LHCN-M2 (cell line): ENCODE measurements at places on chromosomes 4 and X.

- DNase-seq, result no peak
These were observed 1081.1 kb upstream of the PABPC4L start for GRCh38 chr4:135282676-135283075.

DNA sequence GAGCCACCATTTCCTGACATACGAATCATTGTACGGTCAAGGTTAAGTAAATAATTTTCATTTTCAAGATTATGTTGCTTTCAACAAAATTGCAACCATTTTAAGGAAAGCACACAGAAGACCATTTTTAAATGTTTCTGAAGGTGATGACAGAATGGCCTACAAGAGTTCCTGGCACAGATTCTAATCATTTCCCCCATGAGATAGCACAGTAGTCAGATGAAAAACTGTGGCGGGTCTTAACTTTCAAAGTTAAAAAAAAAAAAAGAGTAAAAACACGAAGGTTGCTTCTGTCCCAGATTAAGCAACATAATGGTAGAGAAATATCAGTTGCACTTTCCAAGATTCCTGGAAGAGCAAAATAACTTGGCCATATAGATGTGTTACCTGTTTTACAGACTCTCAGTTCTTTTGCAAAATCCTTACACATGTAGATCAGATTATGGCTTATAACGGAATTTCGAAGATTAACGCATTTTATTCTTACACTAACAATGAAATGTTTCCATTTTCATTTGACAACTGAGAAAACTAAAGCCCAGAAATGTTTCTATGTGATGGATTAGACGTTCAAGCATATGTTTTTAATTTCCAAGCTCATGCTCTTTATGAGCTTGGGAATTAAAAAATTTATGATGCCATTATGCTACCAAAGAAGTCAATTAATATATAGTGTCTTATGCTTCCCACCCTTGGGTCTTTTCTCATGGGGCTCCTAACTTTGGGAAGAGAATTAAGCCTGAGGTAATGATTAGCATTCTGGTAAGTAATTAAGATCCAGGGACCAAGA, 335.1 kb upstream of the CLNK start:
- no peak for DNase-seq

GRCh38 chr4:139643042-139643895, 22.4 kb upstream of the MGST2 start:
- no peak for DNase-seq

GRCh38 chr4:70706516-70706915, 15.2 kb upstream of the RUFY3 start:
- no peak for DNase-seq

- DNase-seq, result peak; percentile 91
These were observed 2.3 kb downstream of the JADE1 start for GRCh38 chr4:128811571-128812441.

- no peak for DNase-seq
These were observed 111.5 kb upstream of the UGT8 start for GRCh38 chr4:114487101-114487500.

- DNase-seq, result no peak
These were observed 417.7 kb downstream of the AR start for GRCh38 chrX:67961516-67961915.

DNA sequence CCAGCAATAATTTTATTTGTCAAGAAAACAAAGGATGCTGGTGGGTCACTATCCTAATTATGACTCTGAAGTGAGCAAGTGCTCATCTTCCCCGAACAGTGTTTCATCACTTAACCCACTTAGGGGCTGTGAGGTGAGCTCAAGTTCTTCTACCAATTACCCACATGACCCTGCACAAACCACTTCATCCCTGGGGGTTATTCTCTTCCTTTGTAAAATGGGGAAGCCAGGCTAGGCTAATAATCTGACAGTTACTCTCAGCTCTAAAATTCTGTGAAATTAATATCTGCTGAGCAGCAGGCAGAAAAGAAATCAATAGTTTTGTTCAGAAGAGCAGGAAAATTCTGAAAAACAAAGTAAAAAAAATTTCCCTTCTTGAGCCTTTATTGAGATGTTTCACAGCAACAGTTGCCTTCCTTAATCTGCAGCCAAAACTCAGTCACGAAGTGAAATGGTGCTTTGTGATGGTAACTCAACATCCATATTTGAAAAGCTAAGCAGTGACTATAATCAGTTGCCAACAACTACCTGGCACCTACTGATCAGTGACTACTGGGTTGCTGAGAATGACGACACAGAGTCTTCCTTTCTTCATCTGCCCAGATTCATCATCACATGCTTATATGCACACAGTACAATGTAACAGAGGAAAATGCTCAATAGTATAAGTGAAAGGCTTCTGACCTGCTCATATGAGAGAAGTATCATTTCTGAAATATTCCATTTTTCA, 24.1 kb downstream of the ATP8A1 start:
- no peak for DNase-seq

GRCh38 chrX:139026811-139027210, 315.3 kb upstream of the FGF13 start:
- no peak for DNase-seq

GRCh38 chrX:110394651-110395050, 36.0 kb downstream of the RTL9 start:
- peak; percentile 87 for DNase-seq

- DNase-seq, result no peak
These were observed 2.1 kb downstream of the PPP3CA start for GRCh38 chr4:101345271-101345595.

- DNase-seq, result peak; percentile 7
These were observed 282.5 kb upstream of the FAT1 start for GRCh38 chr4:187006189-187006618.

DNA sequence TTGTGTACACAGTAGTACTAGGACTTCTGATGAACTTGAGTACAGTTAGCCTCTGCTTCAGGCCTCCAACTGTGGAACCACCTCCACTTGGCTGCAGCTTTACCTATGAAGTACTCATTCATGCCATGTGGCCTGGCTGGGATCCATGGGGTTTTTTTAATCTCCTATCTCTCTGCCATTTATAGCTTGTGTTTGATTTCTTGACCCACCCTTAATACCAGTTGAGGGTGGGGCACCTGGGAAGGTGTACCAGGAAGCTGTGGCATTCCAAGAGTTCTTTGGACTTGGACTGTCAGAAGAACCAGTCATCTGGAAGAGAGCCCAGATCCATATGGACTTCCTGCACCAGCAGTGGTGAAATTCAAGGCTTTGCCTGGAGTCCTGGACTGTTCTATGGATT, 230.1 kb downstream of the SHROOM3 start:
- DNase-seq, result no peak

DNA sequence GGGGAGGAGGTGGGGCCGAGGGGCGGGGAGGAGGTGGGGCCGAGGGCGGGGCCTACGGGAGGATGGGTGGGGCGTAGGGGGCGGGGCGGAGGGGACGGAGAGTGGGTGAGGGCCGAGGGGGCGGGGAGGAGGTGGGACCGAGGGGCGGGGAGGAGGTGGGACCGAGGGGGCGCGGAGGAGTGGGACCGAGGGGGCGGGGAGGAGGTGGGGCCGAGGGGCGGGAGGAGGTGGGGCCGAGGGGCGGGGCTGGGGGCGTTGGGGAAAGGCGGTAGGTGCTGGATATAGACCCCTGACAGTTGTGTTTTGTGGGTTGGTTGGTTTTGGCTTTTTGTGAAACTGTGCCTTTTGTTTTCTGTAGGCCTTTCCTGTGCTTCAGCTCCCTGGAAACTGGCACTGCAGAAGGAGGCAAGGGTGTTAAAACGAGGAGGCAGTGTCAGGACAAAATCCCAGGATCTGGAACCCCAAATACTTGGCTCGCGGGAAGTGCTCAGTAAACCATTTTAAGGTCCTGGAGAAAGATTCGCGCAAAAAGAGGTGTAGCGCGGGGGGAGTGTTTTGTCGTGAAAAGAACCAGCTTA, 580 bp upstream of the MMGT1 start:
- DNase-seq, result peak; percentile 42

DNA sequence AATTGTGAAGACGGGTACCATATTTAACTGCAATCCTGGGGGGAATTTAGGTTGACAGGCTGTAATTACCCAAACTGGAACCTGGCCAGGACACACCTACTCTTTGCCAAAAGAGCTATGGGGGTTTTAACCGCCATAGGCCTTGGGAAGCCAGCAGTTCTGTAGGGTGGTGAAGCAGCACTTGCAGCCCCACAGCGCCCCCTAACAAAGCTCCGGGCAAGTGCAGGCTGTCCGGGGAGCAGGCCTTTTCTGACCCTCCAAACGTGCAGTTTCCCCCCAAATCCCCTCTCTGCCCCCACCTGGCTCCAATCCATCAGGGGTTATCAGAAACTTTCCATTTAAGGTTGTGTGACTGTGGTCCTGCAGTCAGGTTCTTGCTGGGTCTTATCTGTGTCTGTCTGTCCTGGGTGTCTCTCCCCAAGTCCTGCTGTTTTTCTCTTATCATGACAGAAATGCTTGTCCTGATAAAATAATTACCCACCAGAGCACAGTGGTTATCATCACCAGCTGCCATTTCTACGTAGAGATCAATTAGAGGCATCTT, 350.9 kb downstream of the MID1IP1 start:
- no peak for DNase-seq

DNA sequence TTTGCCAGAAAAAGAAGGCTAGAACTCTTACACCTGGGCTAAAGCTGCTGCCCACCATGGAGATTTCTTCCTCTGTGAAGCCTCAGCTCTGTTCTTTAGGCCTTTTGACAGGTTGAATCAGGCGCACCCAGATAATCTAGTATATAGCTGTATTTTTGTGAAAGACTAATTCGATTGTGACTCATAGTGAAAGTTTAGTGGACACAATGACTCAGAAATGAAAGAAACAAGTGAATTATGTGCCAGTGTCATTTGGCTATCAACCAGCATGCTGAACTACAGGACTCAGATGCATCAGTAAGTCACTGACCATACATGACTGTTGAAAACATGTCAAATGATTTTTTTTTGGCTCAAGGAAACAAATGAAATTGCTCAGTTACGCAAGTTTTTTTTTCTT, 425.4 kb downstream of the SLITRK2 start:
- DNase-seq, result no peak

DNA sequence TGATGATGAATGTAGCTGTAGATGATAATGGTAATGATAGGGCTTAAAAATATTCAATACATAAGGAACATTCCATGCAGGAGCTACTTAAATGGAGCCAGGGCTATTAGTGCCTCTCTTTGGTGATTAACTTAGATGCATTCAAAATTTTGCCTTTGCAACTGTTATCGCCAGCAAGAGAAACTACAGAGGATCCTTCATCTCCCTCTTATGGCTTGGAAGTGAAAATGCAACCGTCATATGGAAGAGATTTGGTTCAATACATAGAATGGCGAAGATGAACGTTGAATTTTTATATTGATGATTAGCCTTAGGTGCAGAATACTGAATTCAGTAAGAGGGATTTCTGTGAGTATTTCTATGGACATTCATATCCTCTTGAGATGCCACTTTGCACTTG, 134.5 kb upstream of the NLGN4X start:
- no peak for DNase-seq

DNA sequence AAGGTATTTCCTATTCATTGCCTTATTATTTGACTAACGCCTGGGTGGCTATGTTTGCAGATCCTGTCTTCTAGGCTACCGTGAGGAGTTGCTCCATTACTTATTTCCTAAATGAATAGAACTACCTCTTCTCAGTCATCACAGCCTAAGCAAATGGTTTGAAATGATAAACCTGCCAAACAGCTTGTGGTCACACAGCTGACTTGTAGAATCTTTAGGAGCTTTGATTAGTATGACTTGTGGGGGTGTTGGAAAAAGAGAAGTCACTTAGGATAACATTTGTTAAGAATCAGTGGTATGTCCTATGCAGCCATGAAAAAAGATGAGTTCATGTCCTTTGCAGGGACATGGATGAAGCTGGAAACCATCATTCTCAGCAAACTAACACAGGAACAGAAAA, 169.3 kb downstream of the PPARGC1A start:
- DNase-seq, result peak; percentile 8

DNA sequence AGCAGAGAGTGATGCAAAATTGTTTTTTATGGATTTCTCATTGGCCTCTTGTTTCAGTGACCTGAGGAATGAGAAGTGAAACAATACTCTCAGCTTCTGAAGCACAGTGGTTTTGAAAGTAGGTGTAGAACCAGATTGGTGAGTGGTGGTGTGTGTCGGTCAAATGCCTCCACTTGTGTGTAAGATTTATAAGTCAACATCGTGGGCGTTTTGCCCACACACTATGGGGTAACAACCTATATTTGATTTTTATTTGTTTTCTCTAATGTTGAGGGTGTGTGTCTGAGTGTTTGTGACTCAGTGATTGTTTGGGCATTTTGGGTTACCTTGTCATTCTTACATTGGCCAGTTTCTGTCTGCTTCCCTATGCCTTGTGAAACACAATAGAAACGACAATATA, 23.3 kb downstream of the ADGRL3 start:
- no peak for DNase-seq

DNA sequence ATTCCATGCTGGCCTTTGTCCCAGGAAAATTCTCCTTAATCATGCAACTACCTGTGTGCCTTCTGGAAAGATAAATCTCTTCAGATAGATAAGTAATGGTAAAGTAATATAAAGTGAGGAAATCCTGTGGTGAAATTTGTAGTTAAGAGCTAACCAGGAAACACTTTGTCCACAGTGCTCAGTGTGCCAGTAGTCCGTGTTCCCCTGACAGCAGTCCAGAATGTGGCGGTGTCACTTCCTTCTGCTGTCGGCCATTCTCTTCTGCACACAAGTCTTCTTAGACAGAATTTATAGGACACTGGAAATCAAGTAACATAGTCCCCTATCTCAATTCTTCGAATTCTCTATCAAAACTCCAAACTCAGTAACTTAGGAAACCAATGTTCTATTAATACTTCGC, 5.7 kb upstream of the CXXC4 start:
- DNase-seq, result no peak

DNA sequence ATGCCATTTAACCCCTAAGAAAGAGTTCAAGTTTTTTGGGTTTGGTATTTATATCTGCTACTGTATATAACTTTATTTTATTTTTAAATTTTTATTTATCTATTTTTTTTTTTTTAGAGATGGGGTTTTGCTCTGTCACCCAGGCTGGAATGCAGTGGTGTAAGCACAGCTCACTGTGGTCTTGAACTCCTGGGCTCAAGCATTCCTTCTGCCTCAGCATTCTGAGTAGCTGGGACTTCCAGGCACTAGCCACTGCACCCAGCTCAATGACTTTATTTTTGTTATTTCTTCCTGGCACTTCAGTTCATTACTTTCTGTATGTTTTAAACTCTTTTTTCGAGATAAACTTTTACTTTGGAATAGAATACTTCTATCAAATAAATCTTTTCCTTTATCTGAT, 42.4 kb upstream of the PGAM4 start:
- no peak for DNase-seq

DNA sequence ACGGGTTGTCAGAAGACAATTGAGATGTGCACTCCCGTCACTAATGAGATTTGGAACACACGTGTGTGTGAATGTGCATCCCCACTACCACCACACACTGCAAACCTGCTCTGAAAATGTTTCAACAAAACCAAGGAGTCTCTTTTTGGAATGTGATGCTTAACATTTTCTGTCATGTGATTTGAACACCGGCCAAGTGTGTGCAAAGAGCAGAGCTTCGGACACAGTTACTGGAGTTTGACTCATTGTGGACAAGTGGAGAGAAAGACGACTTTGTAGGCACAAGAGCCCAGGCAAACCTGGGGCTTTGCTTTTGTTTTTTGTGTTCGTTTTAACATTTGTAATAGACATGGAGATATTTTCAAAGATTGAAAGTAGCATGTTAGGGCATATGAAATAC, 49.2 kb downstream of the CCKAR start:
- peak; percentile 66 for DNase-seq
